MG63 (cell line): ENCODE measurements at places on chromosomes 12 and 14.
A peak's percentile ranks its signal among the peaks of the same experiment; 100 is the strongest.

GRCh38 chr14:64562436-64562835 lies 12.7 kb downstream of the PPP1R36 start:
- DNase-seq: no peak

DNA sequence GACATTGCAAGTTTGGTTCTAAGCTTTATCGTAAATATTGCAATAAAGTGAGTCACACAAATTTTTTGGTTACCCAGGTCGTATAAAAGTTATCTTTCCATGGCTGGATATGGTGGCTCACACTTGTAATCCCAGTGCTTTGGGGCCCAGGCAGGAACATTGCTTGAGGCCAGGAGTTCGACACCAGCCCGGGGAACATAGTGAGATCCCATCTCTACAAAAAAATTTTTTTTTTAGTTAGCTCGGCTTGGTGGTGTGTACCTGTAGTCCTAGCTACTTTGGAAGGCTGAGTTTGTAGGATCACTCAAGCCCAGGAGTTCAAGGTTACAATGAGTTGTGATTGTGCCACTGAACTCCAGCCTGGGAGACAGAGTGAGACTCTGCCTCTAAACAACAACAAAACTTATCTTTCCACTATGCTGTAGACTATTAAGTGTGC lies 24.4 kb downstream of the PRORP start:
- no peak for DNase-seq

- DNase-seq: no peak
Measured at GRCh38 chr12:95393191-95393790, 80.7 kb upstream of the METAP2 start.

DNA sequence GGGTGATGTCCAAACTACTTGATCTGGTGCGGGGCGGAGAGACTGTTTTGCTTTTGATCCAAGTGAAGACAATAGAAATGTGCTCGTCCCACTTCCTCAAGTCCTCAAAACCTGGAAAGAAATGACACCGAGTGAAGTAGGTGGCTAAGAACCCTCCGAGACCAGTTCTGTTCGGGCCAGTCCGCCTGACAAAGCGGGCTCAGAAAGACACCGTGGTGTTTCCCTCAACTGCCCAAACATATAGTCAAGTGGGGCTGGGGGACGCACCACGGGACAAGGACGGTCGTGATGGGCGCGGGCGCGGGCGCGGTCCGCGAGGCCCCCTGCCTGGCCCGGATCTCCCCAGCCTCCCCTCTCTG lies 1.6 kb downstream of the PHLDA1 start:
- DNase-seq: peak; percentile 15
